ENCODE measurements at places on chromosomes 13 and 19.
A peak's percentile ranks its signal among the peaks of the same experiment; 100 is the strongest.

GRCh38 chr19:35788205-35788960, 13.0 kb downstream of the ARHGAP33 start:
- DNase-seq, result no peak

GRCh38 chr13:96229356-96229755, 139.4 kb downstream of the HS6ST3 start:
- DNase-seq, result no peak

DNA sequence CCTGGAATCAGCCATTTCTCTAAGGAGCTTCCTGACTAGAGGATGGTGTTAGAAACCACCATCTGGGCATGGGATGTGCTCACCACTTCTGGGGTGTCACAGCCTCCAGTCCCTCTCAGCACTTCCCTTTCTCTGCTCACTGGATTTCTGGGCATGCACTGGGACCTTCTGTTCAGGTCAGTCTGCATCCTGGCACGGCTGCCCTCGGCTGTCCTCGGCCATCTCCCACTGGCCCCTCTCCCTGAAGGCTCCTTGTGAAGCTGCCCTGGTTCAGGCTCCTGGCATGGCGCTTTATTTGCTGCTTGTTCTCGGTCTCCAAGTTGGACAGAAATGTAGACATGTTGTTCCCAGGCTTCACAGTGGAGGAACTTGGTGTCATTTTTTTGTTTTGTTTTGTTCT, 60.0 kb downstream of the TEX29 start:
- DNase-seq, result no peak

DNA sequence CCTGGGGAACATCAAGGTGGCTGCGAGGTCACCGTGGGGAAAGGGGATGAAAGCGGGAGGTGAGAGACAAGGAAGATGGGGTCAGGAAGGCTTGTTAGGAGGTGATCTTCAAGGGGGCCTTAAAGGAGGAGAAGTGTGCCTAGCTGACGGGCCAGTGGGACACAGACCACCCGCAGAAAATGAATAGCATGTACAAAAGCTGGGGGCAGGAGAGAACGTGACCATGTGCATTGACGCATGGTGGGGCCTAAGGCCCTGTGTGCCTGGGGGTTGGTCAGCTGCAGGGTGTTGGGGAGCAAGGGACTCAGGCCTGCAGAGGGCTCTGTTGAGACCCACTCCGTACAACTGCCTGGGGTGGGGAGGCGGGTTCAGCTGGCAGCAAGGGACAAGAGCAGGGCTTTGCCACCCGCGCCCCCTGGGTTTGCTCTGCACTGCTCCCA, 5.9 kb downstream of the RAB8A start:
- DNase-seq, result no peak

- DNase-seq, result no peak
Measured at GRCh38 chr19:38024992-38025908, 118.2 kb downstream of the SIPA1L3 start.

DNA sequence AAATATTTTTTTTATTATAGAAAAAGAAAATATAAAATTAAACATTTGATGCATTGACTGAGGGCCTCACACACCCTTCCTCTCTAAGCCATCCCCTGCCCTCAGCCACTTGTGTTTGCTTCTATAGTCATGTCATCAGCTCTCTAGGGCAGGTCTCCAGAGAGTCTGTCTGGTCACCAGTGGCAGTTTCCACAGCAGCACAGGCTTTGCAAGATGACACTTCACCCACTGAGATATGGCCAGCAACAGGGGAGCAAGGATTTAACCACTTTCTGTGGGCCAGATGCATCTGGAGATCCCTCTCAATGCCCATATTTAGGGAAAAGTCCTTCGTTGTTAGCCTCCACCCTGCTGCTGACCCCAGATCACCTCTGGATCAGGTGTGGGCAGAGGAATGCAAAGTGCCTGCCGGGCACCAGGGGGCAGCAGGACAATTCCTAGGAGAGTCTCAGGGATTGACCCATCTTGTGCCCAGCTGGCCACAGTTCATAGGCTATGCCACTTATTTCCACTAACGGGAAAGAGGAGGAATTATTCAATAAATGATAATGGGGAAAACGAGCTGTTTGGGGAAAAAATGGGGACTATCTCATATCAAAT, 4.8 kb downstream of the ABCC4 start:
- no peak for DNase-seq

GRCh38 chr13:107866032-107866940, 349.1 kb downstream of the LIG4 start:
- DNase-seq, result peak; percentile 17

DNA sequence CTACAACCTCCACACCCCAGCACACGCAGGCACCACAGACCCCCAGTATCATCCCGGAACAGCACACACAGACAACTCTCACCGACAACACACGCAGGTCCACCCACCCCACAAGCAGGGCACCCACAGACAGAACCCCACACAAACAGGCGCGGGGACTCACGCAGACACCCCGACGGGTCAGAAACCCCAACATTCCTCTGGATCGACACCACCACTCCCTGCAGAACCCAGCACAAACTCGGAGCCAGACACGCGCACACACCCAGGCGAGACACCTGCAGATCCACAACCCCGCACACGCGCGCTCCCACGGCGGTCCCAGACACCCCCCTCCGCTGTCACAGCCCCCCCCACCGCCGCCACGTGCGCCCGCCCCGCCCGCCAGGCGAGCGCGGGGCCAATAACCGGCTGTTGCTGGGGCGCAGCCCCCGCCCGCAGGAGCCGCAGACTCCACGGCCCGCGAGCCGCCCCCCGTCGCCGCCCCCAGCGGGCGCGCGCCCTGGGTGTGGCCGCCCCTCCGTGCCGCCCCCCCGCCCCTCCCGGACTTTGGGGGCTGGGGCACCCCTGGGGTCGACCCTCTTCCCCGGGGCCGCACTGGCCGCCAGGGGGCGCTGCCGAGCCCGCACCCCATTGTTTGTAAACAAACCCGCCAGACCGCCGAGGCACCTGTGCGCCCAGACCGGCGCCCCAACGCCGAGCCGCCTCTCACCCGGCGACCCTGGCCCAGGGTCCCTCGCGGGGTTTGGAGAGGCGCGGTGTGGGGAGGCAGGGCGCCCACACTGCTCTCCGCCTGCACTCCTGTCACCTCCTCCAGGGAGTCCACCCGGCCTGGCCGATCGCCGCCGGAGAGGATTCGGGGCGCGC, 712 bp downstream of the BBC3 start:
- no peak for DNase-seq

DNA sequence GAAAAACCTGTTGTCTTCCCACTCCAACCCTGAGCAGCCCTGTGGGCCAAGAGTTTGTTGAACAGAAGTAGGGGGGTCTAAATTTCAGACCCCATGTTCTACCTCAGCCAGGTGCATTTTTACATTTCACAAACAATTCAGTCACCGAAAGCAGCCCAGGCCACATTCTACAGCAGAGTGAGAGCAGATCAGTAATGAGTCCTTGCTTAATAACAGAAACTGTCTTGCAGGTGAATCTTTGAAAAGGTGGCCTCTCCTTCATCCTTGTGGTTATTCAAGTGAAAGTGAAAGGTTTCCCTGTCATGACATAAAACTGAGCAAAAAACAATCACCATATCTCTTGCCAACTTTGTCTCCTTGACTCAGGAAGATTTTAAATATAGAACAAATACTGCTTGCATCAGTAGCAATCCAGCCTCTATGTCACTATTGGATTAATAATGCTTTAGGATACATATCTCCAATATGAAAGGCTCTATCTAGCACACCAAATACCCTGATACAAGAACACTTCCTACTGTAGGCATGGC, 670.2 kb downstream of the DIAPH3 start:
- no peak for DNase-seq

DNA sequence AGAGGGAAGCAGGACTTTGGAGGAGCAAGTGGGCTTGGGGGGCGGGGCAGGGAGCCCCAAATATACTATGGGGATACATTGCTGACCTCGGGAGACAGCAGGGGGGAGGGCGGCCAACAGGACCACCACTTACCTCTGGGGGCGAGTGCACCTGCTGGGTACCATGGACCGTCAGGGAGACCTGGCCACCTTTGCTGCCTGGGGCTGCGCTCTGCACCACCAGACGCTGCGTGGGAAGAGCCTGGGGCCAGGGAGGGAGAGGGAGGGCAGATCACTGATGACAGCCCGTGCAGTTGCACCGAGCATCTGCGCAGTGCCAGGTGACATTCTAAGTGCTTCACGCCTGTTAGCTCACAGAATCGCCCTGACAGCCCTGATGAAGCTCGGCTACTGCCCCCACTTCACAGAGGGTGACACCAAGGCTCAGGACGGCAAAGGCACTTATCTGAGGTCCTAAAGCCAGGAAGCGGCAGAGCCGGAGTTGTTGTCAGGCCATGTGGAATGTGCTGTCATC, 24.1 kb downstream of the RFX1 start:
- no peak for DNase-seq

GRCh38 chr13:64471916-64472315, 2758.2 kb downstream of the PCDH9 start:
- peak; percentile 66 for DNase-seq

GRCh38 chr13:40047322-40047771, 391.9 kb downstream of the COG6 start:
- no peak for DNase-seq
